ENCODE measurements at places on chromosomes 1 and 21.

- peak; percentile 28 for DNase-seq
Observed at GRCh38 chr1:180150982-180151381, 3.7 kb upstream of the QSOX1 start.

DNA sequence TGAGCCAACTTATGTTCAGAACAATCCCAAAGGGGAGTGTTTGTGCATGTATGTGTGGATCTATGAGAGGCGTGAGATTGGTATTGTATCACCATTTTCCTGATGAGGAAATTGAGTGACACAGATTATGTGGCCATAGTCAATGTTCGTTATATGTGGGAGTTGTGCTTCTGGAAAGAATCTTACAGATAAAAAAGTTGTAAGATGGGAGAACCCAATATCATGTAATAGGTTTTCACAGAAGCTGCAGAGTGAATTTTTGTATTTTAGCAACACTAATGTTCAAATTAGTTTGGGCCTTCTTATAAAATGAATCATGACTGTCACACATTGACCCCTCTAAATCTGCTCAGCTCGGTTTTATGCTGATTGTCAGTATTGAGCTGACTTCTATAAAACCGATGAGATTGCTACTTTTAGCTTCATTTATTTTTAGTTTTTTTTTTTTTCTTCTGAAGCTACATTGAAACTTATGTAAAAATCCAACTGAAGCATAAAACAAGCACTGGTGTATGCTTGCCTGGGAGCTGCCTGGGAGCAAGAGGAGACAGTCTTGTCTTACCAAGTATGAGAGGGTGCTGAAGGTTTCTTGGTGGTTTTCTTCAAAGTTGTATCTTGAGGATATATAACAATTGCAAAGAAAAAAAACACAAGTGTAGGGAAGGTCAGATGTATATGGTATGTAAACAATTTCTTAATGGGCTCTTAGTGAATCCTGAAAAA lies 4.1 kb downstream of the RWDD3 start:
- no peak for DNase-seq

DNA sequence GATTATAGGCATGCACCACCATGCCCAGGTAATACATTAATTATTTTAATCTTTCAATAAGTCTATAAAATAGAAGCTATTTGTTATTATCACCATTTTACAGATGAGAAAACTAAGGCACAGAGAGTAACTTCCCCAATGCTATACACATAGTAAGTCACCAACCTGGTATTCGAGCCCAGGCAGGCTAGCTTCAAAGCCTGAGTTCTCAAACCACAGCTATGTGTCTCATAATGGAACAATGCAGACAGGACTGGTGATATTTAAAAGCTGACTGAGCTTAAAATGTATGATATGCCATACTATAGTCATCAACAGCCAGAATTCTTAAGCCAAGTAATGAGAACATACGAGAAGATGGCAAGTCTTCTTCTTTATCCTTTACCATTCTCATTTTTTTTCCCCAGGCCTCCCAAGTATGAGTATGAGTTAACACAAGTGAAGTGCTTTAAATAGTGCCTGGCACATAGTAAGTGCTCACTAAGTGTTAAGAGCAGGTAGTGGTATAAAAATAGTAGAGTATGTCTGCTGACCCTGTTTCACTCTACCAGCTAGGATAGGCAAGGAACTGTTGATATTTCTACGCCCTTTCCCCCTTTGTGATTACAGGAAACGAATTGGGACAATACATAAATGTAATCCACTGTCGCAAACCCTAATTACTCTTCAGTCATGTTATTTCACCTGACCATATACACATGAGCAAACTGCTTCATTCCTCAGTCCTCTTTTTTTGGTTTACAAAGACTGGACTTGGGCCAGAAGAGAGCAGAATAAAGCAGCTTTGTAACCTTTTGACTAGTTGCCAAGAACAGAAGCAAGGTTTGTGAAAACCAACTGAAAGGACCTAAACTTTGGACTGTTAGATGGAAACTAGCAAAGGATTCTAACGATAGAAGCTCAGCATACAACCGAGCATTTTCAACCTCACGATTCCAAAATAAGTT lies 9.5 kb downstream of the EYA3 start:
- DNase-seq, result no peak

DNA sequence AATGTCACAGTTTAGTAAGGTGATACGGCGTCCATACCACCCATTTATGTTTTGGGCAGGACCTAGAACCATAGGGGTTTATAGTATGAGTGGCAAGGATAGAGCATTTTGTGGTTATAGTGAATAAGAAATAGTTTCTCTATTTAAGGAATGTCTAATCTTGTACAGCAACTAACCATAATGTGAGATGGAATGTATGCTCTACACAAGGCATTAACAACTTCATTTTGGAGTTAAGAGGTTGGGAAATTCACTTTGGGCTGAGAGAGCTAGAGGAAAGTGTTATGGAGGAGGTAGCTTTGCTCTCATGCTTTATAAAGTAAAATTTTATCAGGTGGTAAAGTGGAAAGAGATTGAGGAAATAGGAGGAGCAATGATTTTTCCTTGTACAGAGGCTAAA lies 3.0 kb upstream of the MCL1 start:
- no peak for DNase-seq

GRCh38 chr1:179066471-179066870 lies 15.4 kb upstream of the TOR3A start:
- DNase-seq, result no peak

GRCh38 chr1:36968730-36969129 lies 65.6 kb downstream of the GRIK3 start:
- DNase-seq, result no peak

DNA sequence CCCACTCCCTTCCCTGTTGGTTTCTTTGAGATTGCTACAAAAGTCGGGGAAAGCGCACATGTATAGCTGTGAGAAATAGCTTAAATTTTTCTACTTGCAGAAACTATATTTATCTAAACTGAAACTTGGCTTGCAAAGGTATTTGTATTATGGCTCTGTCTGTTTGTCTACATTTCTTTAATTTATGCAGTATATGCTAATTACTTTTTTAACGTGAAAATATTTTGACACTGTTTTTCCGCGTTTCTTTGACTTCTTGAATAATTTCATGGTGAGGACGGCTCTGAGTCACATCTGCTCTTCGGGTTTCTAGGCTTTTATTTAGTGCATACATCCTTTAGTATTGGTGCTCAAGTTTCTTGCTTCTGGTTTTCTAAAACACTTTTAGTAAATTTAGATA lies 182.1 kb upstream of the ZRANB2 start:
- DNase-seq, result no peak

DNA sequence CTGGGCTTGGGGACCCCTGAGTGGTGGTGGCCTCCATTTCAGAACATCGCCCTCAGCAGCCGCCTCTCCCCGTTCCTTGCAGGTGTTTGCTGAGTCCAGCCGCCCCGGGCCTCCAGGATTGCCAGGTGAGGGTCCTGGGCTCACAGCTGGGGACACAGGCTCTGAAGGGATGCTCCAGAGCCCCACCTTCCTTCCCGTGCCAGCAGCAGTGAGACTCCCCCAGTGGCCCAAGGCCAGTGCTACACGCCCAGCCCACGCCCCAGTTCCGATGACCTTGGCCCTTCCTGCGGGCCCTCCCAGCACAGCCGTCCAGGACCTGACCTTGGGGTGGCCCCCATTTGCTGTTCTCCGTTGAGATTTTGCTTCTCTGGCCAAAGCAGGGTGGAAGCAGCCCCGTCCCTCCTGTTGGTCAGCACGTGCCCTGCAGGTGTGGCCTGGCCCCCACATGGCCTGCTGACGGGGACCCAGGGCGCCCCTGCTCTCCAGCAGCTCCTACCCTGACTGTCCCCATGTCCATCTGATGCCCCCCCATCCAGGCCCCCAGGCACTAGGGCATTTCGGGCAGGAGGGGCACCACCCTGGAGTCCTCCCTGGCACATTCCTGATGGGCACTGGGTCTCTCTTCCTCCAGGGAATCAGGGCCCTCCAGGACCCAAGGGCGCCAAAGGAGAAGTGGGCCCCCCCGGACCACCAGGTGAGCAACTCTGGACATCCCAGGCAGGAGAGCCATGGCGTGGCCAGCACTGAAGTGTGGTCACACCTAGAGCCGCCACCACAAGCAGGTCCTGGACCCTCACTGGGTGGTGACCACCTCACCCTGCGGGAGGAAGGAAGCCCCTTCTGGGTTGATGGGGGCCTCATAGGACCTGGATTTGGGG lies 45.0 kb downstream of the SLC19A1 start:
- no peak for DNase-seq

DNA sequence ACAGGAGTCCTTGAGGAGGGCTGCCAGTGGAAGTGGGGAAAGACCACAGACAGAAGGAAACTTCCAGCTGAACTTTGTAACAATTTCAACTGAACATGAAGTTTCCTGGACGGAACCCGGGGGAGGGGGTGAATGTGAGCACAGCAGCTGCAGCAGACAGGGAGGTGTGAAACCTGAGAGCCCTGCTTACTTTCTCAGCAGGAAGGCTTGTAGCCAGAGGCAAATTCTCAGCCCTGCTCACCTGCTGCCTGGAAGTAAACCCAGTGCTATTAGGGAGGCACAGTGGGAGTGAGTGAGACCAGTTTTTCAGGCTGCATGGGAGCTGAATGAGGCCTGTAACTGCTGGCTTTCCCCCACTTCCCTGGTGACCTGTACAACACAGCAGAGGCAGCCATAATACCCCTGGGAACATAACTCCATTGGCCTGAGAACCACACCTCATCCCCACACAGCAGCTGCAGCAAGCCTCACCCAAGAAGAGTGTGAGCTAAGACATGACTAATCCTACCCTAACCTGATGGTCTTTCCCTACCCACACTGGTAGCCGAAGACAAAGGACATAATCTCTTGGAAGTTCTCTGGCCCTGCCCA lies 9.6 kb upstream of the SPRR2F start:
- DNase-seq, result no peak

- DNase-seq, result no peak
Observed at GRCh38 chr1:190022709-190023108, 455.0 kb downstream of the BRINP3 start.
